Mesothelial cell of epicardium (in vitro differentiated cells): ENCODE measurements at places on chromosomes 16 and 17. TPM values are rescaled to one million over a fixed set of nuclear protein-coding genes. Genes with fewer than 3 reads are reported as not detected.

Gene IRX3
- total RNA-seq = 40.3 to 45.8 TPM (median 45.2 TPM) in 3 replicates

Gene HAP1
- 0.44 to 0.66 TPM (median 0.45 TPM) in 3 replicates for total RNA-seq

- no peak for DNase-seq
Measured at GRCh38 chr16:57253466-57253865, 8.4 kb downstream of the ARL2BP start.

- DNase-seq = no peak
Measured at GRCh38 chr17:32591405-32591804, 104.6 kb downstream of the CDK5R1 start.

DNA sequence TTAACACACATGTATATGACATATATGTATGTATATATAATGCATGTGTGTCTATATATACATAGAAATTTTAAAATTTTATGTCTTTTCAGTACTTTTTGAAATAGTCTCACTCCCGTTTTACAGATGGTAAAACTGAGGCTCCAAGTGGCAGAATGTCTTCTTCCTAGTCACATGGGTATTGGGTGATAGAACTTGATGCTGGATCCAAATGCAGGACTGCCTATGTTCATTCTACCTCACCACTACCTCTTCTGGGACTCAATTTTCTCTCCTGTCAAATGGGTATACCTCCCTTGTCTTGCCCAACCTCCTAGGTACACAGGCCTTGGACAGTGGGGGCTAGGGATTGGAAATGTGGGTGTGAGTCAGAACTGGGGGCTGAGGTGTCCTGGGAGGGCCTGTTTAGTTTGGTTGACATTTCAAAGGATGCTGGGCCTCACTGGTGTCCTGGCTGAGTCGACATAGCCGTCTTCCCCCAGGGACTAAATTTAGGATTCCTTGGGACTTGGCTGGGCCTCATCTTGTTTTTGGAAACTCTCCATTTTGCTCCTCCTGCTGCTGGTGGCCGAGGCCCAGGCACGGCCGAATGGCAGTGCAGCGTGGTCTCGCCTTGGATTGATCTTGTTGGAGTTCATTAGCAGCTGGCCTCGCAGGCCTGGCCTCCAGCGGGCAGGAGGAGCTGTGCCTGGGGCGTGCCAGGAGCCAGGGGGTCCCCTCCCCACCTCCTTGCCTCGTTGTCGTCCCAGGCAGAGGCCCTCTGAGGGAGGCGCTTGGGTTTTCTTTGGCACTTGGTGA, 25.9 kb downstream of the NKD1 start:
- no peak for DNase-seq

- no peak for DNase-seq
Measured at GRCh38 chr16:68372381-68372720, 61.5 kb downstream of the PRMT7 start.
